Stimulated activated CD8-positive, alpha-beta memory T cell treated with anti-CD3 and anti-CD28 coated beads, Interleukin-4, amount 100 ng/mL, for 1 hour (primary cell): ENCODE measurements at places on chromosomes 12 and 14.

- no peak for DNase-seq
These were observed 14.9 kb upstream of the SCAF11 start for GRCh38 chr12:46005151-46005797.

- no peak for DNase-seq
These were observed 392.3 kb upstream of the TMPO start for GRCh38 chr12:98123021-98123461.

DNA sequence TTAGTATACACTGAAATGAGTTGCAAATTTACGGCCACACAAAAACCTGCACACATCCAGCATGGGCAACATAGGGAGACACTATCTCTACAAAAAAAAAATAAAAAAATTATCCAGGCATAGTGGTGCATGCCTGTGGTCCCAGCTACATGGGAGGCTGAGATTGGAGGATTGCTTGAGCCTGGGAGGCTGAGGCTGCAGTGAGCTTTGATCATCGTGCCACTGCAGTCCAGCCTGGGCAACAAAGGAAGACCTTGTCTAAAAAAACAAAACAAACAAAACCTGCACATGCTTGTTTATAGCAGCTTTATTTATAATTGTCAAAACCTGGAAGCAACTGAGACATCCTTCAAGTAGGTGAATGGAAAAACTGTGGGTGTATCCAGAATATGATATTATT lies 4.9 kb upstream of the TOMM20L start:
- no peak for DNase-seq

- no peak for DNase-seq
These were observed 3.0 kb downstream of the GAS2L3 start for GRCh38 chr12:100576331-100577036.

DNA sequence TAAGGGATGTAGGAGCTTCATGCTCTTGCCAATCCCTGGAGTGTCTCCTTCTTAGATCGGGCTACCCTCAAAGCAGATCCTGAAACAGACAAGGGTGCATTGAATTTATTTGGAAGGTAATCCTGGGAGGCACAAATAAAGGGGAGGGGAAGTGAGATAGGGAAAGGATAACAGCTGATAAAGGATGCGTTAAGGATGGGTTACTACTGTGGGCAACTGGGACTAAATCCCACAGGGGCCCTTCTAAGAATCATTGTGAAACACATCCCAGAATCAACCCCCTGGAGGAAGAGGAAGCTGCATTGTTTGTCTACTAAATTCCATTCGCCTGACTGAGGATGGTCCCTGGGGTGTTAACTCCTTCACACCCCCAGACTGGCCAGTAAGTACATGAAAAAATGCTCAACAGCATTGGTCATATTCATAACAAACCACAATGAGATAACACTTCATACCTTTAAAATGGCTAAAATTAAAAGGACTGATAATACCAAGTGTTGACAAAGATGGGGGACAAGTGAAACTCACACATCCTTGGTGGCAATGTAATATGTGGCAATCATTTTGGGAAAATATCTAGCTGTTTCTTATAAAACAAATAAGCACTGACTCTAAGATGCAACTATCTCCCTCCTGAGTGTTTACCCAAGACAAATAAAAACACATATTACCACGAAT lies 37.0 kb upstream of the CMKLR1 start:
- no peak for DNase-seq

DNA sequence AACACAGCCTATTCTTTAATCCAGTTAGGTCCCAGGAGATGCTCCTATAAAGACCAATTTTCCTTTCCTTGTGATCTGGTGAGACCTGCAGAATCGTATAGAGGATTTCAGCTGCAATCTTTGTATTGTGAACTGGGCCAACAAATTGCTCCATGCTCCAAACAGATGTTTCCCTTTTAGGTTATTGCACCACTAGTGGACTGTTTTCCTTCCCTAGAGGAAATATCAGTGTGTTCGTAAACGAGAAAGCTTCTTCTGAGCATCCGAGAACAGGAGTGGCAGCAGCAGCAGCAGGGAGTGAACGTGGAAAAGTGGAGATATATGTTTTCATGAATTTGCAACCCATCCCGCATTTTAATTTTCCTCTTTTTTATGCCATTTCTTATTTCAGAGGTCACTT lies 344.1 kb upstream of the PDE3A start:
- DNase-seq: no peak

DNA sequence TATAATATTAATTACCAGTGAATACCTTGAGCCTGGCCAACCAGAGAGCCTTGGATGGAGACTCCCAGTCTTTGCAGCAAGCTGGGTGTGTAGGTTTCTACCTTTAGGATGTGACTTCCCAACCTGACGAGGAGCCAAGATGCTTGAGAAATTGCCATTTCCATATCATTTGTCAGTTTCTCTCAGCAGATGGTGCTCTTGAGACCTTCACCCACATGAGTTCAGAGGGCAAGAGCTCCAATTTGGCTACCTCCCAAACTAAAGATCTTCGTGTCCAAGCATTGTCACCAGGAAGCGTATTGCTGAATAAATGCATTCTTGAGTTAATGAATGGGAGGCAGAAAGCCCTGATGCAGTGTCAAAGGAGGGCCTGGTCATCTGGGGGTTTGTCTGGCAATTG lies 106.4 kb upstream of the TBX5 start:
- DNase-seq: no peak

DNA sequence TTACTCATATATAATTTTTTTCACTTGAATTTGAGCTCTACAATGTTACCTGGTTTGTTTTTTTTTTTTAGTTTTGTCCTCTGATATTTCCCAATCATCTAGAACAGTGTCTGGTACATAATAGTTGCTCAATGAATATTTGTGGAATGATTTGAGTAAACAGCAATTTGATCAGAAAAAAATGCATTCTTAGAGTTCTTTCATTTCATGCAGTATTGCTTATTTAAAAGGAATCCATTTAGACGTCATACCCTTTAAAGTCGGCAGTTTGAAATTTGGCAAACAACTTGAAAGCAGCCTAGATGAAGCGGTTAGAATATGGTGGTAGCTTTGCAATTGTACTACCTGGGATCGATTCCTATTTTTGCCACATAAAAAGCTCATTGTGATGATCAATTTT lies 140.0 kb downstream of the PDE3A start:
- no peak for DNase-seq

DNA sequence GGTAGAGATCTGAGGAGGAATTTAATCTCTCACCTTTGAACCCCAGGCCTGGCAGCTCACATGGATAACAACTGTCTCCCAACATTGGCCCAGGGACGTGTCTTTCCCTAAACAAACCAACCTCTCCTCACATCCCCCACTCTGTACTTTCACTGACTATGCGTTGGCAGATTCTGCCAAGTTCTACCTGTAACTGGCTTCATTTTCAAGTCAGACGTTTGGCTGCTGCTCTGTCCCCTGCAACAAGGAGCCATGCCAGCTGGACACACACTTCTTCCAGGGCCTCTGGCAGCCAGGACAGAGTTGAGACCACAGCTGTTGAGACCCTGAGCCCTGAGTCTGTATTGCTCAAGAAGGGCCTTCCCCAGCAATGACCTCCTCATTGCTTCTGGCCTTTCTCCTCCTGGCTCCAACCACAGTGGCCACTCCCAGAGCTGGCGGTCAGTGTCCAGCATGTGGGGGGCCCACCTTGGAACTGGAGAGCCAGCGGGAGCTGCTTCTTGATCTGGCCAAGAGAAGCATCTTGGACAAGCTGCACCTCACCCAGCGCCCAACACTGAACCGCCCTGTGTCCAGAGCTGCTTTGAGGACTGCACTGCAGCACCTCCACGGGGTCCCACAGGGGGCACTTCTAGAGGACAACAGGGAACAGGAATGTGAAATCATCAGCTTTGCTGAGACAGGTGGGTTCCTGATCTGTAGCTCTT lies at the start of gene INHBC:
Gene INHBC (plus strand): TSS at position 268 of the 707 bp plus-strand sequence. CDS start 103 bp downstream, at position 371.
- DNase-seq: no peak

DNA sequence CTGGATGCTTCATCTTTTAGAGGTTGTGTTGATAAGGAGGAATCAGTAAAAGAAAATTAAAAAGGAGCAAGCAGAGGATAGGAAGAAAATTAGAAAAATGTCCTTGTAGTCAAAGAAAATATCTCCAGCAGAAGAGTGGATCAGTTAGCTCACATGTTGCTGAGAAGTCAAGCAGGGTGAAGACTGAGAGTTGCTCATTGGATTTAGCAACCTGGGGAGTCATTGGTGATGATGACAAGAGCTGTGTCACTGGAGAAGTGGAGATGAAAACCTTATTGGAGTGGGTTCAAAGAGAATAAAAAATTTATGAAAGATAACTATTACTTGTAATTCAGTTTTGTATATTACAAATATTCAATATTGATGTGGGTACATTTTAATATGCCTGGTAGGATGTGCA lies 9.8 kb downstream of the FRMD6 start:
- DNase-seq: no peak

DNA sequence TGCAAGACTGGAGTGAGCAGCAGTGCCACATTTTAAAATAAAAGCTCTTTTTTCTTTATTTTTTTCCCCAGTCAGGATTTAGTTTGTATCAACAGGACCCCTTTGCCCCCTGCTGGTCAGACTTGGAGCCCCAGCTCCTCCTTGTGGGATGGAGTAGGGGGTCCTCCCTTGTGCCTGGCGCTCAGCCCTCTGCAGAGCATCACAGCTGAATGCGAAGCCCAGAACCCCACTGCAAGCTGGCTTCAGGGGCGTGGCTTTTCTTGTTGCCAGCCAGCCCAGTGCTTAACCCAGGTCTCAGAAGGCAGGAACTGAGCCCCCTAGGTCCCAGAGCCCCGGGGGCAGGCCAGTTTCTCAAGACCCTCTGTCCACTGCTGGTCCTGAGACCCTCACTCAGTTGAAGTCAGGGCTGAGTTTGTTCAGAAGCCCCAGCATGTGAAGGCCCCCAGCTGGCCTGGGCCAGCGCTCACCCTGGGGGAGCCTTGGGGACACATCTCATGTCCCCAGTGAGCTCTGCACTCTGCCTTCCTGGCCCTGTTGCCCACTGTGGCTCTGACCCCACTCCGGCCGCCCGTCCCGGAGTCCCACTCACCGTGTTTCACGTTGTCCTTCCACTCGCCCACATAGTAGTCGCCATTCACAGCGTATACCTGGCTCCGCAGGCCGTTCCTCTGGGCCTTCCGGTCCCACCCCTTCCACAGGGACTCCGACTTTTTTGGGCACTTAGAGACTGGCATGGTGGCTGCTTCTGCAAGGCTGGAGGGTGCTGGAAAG lies 519 bp downstream of the MORN3 start:
- DNase-seq: peak; percentile 37

- no peak for DNase-seq
These were observed 19.3 kb downstream of the EIF5 start for GRCh38 chr14:103353362-103353761.

GRCh38 chr14:59358102-59358501 lies 107.1 kb downstream of the GPR135 start:
- no peak for DNase-seq

DNA sequence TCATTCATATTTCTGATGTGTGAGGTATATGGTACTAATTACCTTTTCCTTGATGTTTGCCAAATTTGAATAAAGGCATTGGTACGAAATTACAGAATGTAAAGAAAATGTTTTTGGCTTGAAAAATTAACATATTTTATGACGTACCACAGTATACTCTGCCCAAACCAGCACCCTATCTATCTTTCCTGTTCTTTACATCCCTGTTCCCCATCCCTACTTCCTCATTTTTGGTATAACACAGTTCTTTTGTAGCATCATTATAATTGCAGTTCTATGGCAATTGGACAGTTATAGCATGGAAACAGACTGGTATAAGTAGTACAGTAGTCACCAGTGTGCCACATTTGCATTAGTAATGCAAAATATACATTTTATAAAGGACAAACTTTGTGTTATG lies 7.0 kb upstream of the CCT2 start:
- DNase-seq: no peak

GRCh38 chr12:113469224-113469948 lies 2.3 kb downstream of the LHX5 start:
- DNase-seq: no peak

DNA sequence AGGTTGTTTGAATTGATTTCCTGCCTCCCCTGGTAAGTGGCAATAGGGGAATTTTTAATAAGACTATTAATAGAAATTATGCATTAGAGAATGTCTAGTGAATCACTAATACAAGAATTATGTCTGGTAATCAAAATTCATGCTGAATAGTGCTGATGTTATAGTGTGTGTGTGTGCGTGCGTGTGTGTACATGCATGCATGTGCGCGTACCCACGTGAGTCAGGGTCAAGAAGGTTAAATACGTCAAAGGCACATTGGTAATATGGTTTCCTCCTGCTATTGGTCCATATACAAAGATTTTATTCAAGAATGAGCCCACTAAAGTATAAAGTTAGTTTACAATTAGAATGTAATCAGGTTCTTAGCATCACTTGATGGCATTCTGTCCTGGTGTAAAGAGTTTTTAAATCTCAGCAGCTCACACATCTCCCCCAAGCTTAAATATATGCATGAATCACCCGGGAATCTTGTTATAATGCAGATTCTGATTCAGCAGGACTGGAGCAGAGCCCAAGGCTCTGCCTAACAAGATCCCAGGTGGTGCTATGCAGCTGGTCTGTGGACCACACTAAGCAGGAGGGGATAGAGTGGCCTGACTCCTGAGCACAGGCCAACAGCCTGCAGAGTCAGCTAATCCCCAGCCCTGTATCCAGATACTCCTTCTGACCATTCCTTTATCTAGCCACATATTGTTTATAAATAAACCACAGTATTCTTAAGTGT lies 43.9 kb downstream of the TTC9 start:
- DNase-seq: no peak

- no peak for DNase-seq
These were observed 34.2 kb downstream of the MANSC1 start for GRCh38 chr12:12315838-12316237.

GRCh38 chr12:56877195-56878009 lies 56.8 kb downstream of the SDR9C7 start:
- DNase-seq: no peak

DNA sequence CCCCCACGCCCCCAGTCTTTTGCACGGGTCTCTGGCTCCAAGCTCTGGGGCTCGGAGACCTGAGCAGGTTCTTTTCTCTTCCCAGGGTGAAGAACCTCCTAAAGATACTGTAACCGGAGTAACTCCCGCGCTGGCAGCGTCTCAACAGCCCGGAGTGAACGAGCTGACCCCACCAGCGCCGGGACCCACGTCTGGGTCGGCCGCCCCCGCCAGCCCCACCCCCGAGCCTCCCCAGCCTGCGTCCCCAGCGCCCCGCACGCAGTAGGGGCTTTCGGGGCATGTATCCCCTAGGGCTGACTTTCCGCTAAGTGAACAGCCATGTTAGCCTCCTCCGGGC lies 858 bp downstream of the SLC35F4 start:
- DNase-seq: no peak

- no peak for DNase-seq
These were observed 48.7 kb downstream of the SCARB1 start for GRCh38 chr12:124814741-124815613.

- DNase-seq: no peak
These were observed 3.2 kb downstream of the PLBD1 start for GRCh38 chr12:14564336-14564959.

GRCh38 chr12:10395390-10395998 lies 5.7 kb upstream of the KLRK1 start:
- DNase-seq: no peak

- DNase-seq: no peak
These were observed 11.9 kb downstream of the RNF10 start for GRCh38 chr12:120546050-120546386.

DNA sequence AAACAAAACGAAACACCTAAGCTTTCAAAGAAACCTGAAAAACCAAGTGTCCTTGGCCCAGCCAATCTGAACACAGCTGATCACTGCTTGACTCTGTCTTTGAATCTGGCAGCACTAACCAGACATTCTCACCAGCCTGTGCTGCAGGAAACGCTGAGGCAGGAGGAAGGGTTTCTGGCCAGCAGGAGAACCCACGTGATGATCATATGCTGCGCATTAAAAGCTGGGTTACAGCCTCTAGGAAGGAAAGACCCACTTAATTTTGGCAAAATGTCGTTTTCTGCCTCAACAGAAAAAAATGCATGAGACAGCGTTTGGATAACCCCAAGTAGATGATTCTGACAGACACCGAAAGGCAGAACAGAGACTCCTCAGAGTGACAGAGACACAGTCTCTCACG lies 9.8 kb downstream of the APPL2 start:
- no peak for DNase-seq
